Activated CD4-positive, alpha-beta T cell treated with anti-CD3 and anti-CD28 coated beads, Interleukin-2, amount 50 U/mL, for 48 hours (primary cell): ENCODE measurements at places on chromosomes 6 and 20.

DNA sequence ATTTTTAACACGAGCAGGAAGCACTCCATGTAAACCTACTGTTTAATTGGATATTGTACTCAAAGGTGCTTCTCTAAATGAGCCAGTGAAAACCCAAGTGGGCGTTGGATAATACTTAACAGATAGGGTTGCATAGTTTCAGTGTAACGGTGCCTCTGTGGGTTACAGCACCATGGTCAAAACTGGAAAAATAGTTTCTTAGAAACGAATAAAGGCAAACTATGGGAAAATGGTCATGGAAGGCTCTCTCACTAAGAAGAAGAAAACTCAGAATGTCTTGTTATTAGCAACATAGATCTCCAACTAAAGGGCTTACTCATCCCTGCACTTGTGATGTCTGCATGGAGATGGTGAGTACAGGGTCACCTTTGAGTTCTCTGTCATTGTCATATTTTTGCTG lies 59.1 kb upstream of the NEDD9 start:
- no peak for DNase-seq

DNA sequence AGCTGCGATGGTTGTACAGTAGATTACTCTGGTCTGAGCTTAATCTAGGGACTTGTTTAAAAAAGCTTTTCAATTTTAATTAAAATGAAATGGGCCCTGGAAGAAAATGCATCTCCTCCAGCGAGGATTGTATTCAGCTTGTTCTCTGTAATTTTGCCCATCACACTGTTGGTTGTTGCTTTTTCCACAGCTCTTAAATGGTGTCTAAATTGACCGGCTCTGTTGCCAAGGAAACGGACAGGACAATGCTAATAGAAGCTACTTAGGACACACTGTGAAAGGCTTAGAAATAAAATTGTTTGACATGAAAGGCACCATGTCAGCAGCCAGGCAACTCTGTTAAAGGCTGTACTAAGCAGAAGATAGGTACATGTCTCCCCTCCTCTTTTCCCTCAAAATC lies 116.7 kb upstream of the NRSN1 start:
- DNase-seq: no peak

DNA sequence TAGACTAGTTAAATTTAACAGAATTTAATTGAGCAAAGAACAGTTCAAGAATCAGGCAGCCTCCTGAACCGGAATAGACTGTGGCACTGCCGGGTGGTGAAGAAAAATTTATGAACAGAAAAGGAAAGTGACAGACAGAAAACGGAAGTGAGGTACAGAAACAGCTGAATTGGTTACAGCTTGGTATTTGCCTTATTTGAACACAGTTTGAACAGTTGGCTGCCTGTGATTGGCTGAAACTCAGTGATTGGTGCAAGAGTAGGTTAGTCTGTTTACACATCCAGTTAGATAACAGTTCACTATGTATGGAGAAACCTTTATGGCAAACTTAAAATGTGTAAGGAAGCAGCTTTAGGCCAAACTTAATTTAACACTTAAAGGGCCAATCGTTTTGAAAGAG lies 116.0 kb upstream of the CITED2 start:
- no peak for DNase-seq

DNA sequence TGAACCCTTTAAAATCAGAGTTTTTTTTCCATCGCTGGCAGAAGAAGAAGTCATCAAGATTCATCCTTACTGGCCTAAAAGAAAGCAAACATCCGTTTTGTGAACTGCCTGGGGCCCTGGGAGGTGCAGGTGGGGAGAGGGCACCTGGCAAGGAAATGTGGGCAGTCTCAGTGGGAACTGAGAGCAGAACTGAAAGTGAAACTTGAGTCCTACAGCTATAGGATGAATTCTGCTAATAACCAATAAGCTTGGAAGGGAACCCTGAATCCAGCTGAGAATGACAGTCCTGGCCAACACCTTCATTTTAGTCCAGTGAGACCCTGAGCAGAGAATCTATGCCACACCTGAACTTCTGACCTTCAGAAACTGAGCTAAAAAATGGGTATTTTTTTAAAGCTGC lies 130.1 kb upstream of the ASCC3 start:
- no peak for DNase-seq

- no peak for DNase-seq
Measured at GRCh38 chr20:35084998-35085397, 7.6 kb downstream of the TRPC4AP start.
